ENCODE measurements at places on chromosomes 5 and 9.
A peak's percentile ranks its signal among the peaks of the same experiment; 100 is the strongest.

DNA sequence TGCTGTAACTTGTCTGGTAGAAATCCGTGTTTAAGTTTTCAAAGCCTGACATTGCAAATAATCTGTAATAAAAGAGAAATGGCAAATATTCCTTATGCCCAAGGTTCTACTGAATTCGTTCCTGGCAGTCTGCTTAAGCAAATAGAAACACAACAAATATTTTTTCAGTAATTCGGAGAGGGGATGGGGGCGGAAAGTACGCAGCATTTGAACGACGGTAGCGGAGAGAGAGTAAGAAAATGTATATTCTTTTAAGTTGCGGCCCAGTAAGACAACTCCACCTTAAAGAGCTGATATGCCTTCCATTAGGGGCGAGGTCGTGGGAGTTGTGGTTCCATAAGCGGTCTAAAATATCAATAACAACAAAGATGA is 569 bp downstream of the YIPF5 start:
- DNase-seq = no peak

DNA sequence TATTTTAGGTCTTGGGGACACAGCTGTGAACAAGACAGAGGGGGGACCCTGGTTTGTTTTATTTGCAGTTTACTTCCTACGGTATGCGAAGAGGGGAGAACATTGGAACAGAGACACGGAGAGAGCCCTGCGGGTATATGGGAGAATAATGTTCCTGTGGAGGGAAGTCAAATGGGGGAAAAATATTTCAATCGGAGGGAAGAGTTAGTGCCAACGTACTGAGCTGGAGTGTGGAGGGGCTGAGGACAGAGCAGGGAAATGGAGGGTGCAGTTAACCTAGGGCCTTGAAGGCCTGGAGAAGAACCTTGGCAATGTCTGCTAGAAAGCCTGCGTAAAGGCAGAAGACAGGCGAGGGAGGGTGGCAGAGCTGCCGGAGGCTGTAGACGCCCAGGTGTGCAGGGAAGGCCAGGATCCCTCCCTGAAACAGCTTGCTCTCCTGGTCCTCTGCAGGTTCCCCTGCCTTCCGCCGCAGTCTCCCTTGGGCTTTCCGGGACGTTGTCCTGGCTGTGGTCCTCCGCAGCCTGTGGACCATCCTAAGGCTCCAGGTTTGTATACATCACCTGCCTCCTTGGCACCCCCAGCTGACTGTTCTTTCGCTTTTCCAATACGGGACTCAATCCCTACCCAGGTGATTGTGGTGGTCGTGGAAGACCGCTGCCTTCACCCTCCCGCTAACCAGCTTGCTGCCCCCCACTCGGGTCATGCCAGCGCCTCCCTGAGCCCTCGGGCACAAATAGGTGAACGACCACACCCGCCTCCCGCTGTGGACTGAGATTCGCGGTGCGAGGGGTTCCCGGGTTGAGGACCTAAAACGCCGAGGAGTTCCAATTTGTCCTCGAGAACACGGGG is 1.9 kb upstream of the RACK1 start:
- DNase-seq = no peak

GRCh38 chr5:1278656-1279442 is 16.0 kb downstream of the TERT start:
- DNase-seq = no peak

DNA sequence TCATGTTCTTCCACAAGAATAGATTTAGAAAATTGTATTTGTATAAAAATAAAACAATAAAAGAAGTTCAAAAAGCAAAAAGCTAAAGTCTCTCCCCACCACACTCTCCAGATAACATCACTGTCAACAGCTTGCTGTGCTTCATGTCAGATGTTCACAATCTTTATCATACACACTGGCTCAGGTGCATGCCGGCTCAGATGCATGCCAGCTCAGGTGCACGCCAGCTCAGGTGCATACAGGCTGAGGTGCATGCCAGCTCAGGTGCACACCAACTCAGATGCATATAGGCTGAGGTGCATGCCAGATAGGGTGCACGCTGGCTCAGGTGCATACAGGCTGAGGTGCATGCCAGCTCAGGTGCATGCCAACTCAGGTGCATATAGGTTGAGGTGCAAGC is 26.5 kb downstream of the SEMA4D start:
- DNase-seq = no peak

DNA sequence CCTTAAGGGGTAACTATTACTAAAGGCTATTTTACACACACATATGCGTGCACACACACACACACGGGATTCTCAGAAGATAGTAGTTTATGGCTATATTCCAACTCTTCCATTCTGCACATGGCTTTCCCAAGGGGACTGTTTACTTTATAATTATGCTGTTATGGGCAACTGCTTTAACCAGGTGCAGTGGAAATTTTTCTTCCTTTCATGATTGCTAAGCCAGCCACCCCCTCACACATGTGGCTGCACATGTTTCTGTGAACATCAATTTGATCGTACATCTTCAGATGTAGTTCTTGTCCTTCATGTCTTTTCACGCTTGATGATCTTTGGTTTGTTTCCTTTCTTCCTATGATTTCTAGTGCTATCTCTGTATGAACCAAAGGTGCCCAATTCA is 37.0 kb downstream of the MRPS30 start:
- no peak for DNase-seq

GRCh38 chr5:6176102-6176693 is 202.1 kb downstream of the MED10 start:
- peak; percentile 88 for DNase-seq

GRCh38 chr5:62315376-62316175 is 9.6 kb downstream of the KIF2A start:
- DNase-seq = no peak

DNA sequence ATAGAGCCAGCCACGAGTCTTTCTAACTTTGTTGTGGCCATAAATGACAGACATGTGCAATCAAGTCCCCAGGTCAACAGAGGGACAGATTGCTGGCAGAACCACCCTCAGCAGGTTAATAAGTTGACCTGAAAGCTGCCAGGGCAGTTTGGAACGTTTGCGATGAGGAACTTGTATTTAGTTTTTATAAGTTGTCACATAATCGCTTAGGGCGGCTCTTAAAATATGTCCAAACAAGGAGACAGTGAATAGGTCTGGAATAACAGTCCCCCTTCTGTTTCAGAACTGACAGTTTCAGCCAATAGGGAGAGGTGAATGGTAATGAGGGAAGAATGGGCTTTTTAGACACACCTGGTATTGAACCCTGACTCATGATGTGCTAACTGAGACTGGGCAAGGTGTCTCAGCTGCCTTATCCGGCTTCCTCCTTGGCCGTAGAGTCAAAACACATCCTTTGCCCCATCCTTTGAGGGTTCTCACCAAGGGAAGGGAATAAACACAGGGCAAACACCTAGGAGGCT is 33.6 kb upstream of the GABRP start:
- peak; percentile 50 for DNase-seq

DNA sequence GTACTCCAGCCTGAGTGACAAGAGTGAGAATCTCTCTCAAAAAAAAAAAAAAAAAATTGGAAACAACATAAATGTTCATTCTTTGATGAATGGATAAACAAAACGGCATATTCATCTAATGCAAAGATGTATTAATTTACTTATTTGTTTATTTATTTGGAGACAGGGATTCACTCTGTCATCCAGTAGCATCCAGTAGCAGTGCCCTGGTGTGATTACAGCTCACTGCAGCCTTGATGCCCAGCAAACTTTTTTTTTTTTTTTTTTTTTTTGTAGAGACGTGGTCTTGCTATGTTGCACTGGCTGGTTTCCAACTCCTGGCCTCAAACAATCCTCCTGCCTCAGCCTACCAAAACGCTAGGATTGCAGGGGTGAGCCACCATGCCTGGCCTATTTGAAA is 24.4 kb downstream of the OR2V2 start:
- no peak for DNase-seq

- no peak for DNase-seq
Observed at GRCh38 chr5:139747583-139748504, 47.8 kb upstream of the PSD2 start.

- no peak for DNase-seq
Observed at GRCh38 chr5:134664448-134664847, 15.9 kb downstream of the SEC24A start.

DNA sequence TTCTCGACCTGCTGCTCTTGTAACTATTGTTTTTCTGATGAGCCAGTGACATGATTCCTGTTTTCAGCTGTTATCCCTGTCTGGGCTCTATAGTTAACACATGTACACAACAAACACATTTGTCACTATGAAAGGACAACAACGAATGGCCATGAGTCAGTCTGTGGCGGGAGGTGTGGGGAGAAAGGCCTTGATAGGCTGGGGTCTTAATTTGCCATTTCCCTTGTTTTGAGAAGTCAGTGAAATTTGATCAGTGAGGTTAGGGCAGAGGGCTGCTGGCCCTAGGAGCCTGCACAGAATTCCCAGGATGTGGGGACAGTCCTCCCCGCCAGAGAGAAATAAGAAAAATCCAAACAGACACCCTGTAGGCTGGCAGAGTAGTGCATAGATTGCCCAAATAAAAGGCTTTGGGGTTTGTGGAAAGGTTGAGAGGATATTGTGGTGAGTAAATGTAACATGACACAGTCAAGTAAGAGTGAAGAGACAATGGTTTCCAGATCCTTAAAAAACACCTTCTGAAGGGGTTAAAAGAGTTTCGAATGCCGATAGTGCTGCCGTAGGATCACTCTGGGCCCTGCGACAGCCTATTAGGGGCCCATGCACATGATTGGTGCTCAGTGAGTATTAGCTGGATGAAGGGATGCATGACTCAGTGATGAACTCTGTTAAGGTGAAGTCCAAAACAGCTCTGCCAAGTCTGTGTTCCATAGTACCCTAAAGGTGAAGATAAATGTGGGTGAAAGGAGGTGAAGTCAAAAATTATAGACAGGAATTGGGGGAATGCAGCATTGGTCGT is 110.9 kb upstream of the PRRC1 start:
- DNase-seq = no peak

DNA sequence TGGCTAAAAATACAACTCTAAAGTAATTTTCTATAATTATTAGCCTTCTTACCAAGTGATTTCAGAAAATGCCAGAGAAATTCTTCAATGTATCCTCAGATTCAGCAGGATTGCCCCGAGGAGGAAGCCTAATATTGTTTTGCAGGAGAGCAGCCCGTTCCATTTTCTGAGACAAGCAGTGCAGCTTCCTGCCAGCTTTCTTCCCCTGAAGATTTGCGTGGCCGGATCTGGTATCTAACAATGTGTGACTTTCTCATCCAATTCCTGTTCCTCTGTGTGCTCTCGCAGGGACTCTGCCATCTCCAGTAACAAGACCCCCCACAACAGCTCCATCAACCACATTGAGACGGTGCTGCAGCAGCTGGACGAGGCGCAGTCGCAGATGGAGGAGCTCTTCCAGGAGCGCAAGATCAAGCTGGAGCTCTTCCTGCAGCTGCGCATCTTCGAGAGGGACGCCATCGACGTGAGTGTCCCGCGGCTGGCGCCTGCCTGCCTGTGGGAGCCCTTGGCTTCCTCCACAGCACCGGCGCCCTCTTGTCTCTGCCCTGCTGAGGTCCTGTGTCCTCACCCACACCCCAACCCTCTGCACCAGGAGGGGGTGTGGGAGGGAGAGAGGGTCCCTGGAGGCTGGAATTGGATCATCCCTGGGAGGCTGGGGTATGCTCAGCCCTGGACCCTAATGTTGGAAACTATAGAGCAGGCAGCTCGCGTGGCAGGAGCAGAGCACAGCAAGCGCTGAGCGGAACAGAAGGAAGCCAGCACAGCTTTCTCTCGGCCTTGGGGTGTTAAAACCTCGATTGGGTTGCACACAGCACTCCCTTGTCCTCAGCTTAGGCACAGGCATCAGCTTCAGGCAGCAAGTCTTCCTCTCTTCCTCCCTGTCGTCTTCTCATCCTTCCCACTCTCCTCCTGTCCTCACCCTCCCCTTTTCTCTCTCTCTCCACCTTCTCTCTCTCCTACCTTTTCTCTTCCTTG is 216.2 kb downstream of the TRIO start:
- no peak for DNase-seq

DNA sequence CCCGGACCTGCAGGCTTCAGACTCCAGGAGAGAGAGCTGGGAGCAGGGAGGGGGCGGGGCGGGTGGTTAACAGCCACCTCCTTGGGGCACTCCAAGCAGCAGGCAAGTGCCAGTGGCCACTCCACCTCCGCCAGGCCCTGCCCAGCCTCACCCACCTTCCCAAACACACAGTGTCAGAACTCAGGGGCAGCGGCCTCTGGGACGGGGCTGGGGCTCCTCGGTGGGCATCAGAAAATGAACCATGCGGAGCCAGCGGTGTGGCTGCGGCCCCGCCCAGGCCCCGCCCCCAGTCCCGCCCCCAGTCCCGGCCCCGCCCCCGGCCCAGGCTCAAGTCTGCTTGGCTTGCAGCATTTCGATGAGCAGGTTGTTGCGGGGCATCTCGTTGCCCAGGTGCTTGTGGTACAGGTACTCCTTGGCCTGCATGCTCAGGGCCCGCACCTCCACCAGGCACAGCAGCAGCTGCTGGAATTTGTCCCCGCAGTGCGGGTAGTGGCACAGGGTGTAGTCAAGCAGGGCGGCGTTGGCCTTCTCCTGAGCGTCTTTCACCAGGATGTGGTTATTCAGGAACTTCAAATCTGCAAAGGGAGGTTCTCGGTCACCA is 24.7 kb downstream of the NR5A1 start:
- no peak for DNase-seq

DNA sequence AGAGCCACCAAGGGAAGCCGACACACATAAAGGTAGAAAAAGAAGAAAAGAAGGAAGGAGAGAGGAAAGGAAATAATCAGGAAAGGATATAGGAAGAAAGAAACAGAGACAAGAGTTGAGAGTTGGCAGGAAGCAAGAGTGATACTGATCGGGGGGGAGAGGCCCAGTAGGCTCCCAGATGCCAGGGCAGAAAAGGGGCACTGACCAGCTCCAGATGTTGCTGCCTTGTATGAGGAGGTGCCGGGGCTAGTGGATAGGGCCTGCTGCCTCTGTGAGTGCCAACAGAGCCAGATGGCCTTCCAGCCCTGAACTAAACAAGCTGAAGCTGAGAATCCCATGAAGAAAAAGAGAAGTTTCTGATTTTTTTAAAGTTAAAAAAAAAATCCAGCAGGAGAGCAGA is 82.0 kb upstream of the TRIM32 start:
- no peak for DNase-seq

GRCh38 chr5:130985776-130986175 is 179.3 kb downstream of the HINT1 start:
- no peak for DNase-seq
